B cell (primary cell): ENCODE measurements at places on chromosomes 16 and 17. TPM values are rescaled to one million over a fixed set of nuclear protein-coding genes. Genes with fewer than 3 reads are reported as not detected.

The COPZ2 gene
- total RNA-seq = 1.2 and 2.3 TPM in 2 replicates

The SDR42E2 gene
- 0.27 and 0.62 TPM in 2 replicates for total RNA-seq

The ATP2A3 gene
- 817 and 821 TPM in 2 replicates for total RNA-seq

The HEATR9 gene
- total RNA-seq = not detected in 2 replicates

The MAPK7 gene
- total RNA-seq = 33.6 and 34.0 TPM in 2 replicates

The HOXB4 gene
- 1.5 and 1.7 TPM in 2 replicates for total RNA-seq

The SMIM36 gene
- total RNA-seq = not detected in 2 replicates

DNA sequence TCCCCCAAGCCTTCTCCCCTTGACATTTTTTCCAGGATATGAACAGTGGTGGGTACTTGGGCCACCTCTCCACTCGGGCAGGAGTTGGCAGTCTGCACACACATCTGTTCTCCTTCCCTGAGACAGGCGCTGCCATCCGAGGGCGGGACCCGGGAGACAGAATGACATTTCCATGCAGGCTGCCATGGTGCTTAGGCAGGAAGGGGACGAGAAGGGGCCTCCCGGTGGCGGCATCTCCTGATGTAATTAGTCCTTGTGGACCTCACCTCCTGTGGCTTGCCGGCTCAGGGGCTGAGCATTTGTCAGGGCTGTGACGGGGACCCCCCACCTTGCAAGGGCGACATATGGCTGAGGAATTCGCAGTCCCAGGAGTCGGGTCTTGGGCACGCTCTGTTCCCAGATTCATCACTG lies 197.2 kb downstream of the FOXL1 start:
- no peak overlapping the region for H3K4me3 ChIP-seq
- DNase-seq = no peak
- H3K36me3 ChIP-seq = no peaks in the 10 kb centered on the region
- H3K27me3 ChIP-seq = no peaks in the 10 kb centered on the region

GRCh38 chr17:47948706-47949196 lies 7.4 kb downstream of the PNPO start:
- H3K4me1 ChIP-seq = peaks cover 23% of the 10 kb centered on the region
- peak; percentile 28 for DNase-seq
- no peaks in the 10 kb centered on the region for H3K36me3 ChIP-seq

GRCh38 chr17:320809-321385 lies 31.7 kb downstream of the RPH3AL start:
- no peak overlapping the region for H3K4me3 ChIP-seq
- H3K4me1 ChIP-seq = no peaks in the 10 kb centered on the region
- no peaks in the 10 kb centered on the region for H3K27me3 ChIP-seq
- H3K27ac ChIP-seq = no peak overlapping the region
- no peak for DNase-seq

GRCh38 chr17:66167189-66167815 lies 24.6 kb downstream of the CEP112 start:
- no peaks in the 10 kb centered on the region for H3K27me3 ChIP-seq
- no peaks in the 10 kb centered on the region for H3K4me1 ChIP-seq
- H3K36me3 ChIP-seq = no peaks in the 10 kb centered on the region
- H3K4me3 ChIP-seq = no peak overlapping the region
- DNase-seq = no peak

DNA sequence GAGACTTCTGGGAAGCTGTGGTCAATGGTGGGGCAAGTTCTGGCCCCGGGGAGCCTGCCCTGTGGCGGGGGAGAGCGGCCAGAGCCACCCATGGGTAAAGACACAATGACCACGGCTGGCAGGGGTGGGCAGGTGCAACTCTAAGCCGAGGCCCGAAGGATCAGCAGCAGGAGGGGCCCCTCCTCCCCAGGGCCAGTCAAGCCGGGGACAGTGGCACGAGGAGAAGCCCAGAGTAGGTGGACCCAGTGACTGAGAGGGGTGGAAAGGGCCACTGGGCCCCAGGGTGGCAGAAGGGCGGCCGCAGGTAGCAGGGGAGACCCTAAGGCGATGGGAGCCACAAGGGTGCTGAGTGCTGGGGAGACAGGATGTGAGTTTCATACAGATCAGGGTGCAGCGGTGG lies 17.7 kb downstream of the TMEM204 start:
- no peaks in the 10 kb centered on the region for H3K27me3 ChIP-seq
- H3K4me3 ChIP-seq = no peak overlapping the region
- no peak overlapping the region for H3K27ac ChIP-seq
- H3K36me3 ChIP-seq = no peaks in the 10 kb centered on the region
- no peaks in the 10 kb centered on the region for H3K4me1 ChIP-seq

- H3K4me1 ChIP-seq = no peaks in the 10 kb centered on the region
- no peak overlapping the region for H3K27ac ChIP-seq
- no peaks in the 10 kb centered on the region for H3K36me3 ChIP-seq
- H3K4me3 ChIP-seq = no peak overlapping the region
These were observed 19.3 kb downstream of the CRISPLD2 start for GRCh38 chr16:84839054-84839453.

DNA sequence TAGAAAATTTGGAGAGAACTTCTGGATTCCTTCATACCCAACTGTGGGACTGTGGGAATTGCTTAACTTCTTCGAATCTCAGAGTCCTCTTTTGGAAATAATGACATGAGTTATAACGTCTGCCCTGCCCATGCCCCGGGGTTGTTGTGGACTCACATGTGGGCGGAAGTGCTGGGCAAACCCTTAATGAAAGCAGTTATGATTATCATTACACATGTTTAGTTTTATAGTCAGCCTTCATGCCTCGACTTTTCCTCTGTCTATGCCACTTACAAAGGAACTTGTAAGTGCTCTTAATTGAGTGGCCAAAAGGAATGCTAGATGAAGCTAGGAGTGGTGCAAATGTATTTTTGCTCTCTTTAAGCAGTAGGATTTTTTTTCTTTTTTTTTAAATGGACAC lies 3.9 kb downstream of the KRT27 start:
- DNase-seq = no peak
- H3K36me3 ChIP-seq = no peaks in the 10 kb centered on the region
- H3K4me1 ChIP-seq = peaks cover 7% of the 10 kb centered on the region
- peaks cover 19% of the 10 kb centered on the region for H3K27me3 ChIP-seq

GRCh38 chr16:64109241-64109640 lies 1012.6 kb downstream of the CDH11 start:
- no peaks in the 10 kb centered on the region for H3K4me1 ChIP-seq
- H3K27me3 ChIP-seq = no peaks in the 10 kb centered on the region
- no peaks in the 10 kb centered on the region for H3K36me3 ChIP-seq
- no peak for DNase-seq

DNA sequence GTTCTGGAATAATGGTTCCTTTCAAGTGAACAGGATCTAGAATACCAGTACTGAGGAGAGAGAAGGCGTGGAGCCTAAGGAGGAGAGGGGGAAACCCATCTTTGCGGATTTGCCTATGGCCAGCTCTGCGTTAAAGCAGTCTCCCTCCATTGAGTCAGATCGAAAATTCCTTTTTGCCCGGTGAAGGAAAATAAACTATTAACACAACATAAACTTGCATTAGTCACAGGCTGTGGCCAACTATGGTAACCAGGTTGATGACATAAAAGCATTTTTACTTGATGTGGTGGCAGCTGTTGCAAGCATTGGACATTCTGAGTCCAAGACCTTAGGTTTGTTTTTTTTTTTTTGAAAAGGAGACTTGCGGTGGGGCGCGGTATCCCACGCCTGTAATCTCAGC lies 8.9 kb downstream of the LDAF1 start:
- no peak overlapping the region for H3K27ac ChIP-seq
- no peak overlapping the region for H3K4me3 ChIP-seq
- no peaks in the 10 kb centered on the region for H3K27me3 ChIP-seq
- H3K4me1 ChIP-seq = no peaks in the 10 kb centered on the region

DNA sequence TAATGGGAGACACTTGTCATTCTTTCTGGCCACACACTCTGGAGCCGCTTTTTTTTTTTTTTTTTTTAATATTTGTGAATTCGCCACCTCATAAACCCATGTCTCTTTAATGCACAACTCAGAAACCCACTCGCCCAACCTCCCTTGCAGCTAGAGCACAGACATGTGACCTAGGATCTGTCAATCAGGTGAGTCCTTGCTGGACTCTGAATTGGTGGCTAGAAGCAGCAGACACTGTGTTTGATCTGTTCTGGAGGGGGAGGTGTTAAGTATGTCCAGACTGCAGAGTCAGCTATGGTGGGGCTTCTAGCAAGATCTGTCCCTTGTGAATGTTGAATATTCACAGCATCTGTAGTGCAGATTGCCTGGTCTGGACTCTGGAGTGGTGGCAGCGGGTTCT lies 112.1 kb downstream of the PRKCB start:
- peaks cover 86% of the 10 kb centered on the region for H3K4me1 ChIP-seq
- H3K27me3 ChIP-seq = no peaks in the 10 kb centered on the region
- peaks cover 28% of the 10 kb centered on the region for H3K36me3 ChIP-seq
- H3K27ac ChIP-seq = peak overlapping the region; percentile 19
- no peak overlapping the region for H3K4me3 ChIP-seq
- DNase-seq = no peak

DNA sequence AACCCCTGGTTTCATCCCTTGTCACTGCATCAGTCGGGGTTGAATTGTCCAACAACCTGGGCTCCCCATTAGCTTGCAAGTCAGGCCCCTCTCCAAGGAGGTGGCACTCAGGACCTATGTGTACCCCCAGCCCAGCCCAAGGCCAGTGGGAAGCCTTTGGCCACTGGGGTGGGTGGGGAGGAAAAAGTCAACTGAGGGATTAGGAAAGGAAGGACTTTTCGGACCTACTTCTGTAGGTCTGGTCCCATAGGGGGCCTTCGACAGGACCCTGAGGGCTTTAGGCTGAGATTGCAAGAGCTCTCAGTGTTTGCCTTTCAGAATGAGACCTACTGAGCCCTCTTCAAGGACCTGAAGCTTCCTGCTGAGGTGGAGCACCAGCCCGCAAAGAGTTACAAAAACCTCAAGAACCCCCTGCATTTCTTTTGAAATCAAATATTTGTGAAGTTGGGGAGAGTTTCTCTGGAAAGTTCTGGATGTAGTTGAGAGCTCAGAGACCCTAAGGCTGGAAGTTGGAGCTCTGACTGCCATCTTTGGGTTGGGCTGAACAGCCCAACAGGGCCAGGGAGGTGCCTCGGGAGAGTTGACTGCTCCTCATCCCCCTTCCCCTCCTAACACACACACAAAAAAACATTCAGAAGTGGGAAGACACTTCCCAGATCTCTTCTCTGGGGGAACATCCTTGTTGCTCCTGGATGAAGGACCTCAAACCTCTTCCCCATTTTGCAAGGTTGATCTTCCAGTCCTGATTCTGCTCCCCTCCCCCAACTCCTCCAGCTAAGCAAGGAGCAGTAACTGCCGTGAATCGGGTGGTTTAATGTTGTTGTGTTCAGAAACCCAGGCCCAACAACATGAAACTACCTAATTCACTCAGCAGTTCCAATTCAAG lies 5.8 kb upstream of the HOXB9 start:
- peaks cover 37% of the 10 kb centered on the region for H3K4me1 ChIP-seq
- peaks cover 57% of the 10 kb centered on the region for H3K27me3 ChIP-seq
- no peak overlapping the region for H3K4me3 ChIP-seq
- DNase-seq = no peak

DNA sequence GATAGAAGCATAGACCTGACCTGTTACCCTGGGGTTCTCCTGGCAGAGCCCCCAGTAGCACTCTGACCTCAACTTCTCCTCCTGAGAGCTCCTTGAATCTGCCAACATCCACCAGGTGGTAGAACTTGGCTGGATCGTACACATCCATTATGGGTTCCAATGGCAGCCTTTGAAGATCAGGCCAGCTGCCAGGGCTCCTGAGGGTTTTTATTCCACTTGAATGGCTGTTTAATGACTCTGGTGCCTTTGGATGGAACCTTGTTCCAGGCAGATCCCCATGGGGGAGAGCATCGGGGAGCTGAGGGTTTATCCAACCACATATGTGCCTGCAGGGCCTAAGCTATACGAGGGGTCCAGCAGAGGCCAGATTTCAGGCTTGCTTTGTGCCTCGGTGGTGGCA lies 47.1 kb upstream of the CLEC19A start:
- H3K36me3 ChIP-seq = no peaks in the 10 kb centered on the region
- DNase-seq = no peak
- no peak overlapping the region for H3K27ac ChIP-seq
- H3K27me3 ChIP-seq = no peaks in the 10 kb centered on the region
- no peaks in the 10 kb centered on the region for H3K4me1 ChIP-seq
- H3K4me3 ChIP-seq = no peak overlapping the region

- no peak overlapping the region for H3K4me3 ChIP-seq
- no peak for DNase-seq
- no peak overlapping the region for H3K27ac ChIP-seq
These were observed 19.2 kb downstream of the RNF213 start for GRCh38 chr17:80279895-80280294.

GRCh38 chr16:23966597-23967394 lies 131.0 kb downstream of the PRKCB start:
- DNase-seq = peak; percentile 50
- H3K4me3 ChIP-seq = no peak overlapping the region
- peaks cover 55% of the 10 kb centered on the region for H3K4me1 ChIP-seq
- no peaks in the 10 kb centered on the region for H3K27me3 ChIP-seq
- H3K27ac ChIP-seq = peak overlapping the region; percentile 14
- peaks cover 67% of the 10 kb centered on the region for H3K36me3 ChIP-seq

- no peak for DNase-seq
- H3K4me3 ChIP-seq = peak within 1 kb of the TSS; percentile 50
- no peaks in the 10 kb centered on the region for H3K36me3 ChIP-seq
- no peaks in the 10 kb centered on the region for H3K27me3 ChIP-seq
These were observed at the start of gene TMEM204 for GRCh38 chr16:1533443-1533951. TMEM204 (plus strand) TSS chr16:1533666; CDS start chr16:1534276, 610 bp downstream.
